Renal cortex interstitium (tissue), 15 donors: ENCODE measurements at places on chromosomes 5 and 9. TPM values are rescaled to one million over a fixed set of nuclear protein-coding genes. Genes with fewer than 3 reads are reported as not detected.

GRCh38 chr5:3222924-3223323 lies 372.7 kb upstream of the IRX1 start:
- DNase-seq, result no peak

DNA sequence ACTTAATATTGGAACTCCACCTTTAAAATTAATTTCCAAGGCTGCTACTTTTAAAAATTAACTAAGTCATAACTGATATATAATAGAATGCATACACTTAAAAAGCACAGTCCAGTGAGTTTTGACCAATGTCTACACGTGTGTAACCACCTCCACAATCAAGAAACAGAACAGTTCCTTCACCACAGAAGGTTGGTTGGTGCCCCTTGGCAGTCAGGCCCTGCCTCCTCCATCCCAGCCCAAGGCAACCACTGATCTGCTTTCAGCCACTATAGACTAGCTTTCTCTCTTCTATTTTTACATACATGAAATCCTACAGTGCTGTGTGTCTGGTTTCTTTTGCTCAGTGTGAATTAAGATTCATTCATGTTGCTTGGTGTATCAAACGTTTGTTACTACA lies 215.2 kb downstream of the CRB2 start:
- no peak for DNase-seq

GRCh38 chr5:38453921-38454320 lies 102.5 kb downstream of the LIFR start:
- DNase-seq, result no peak

GRCh38 chr5:14452685-14453454 lies 128.7 kb upstream of the OTULINL start:
- DNase-seq, result no peak

The NMUR2 gene
- 0.26 TPM for polyA plus RNA-seq

- no peak for DNase-seq
Measured at GRCh38 chr5:71778678-71779276, 59.7 kb downstream of the CARTPT start.

- DNase-seq, result no peak
Measured at GRCh38 chr5:160655717-160656116, 196.3 kb downstream of the ATP10B start.

GRCh38 chr9:32706725-32707100 lies 71.2 kb upstream of the TAF1L start:
- no peak for DNase-seq

The UNC13B gene
- polyA plus RNA-seq, result 25.5 TPM
